ENCODE measurements at places on chromosomes 16 and 17. TPM values are rescaled to one million over a fixed set of nuclear protein-coding genes. Genes with fewer than 3 reads are reported as not detected.

The LLGL2 gene
- total RNA-seq: 201 TPM

The ZFPM1 gene
- total RNA-seq: 3.9 TPM

The USP43 gene
- 7.3 TPM for total RNA-seq

The CCL1 gene
- total RNA-seq: not detected

The CRHR1 gene
- 0.15 TPM for total RNA-seq

The KRTAP9-8 gene
- total RNA-seq: not detected

The CCL8 gene
- not detected for total RNA-seq

The LONP2 gene
- total RNA-seq: 22.9 TPM

The FOXJ1 gene
- total RNA-seq: 0.28 TPM

The PARD6A gene
- 10.8 TPM for total RNA-seq

The NLGN2 gene
- total RNA-seq: 33.6 TPM

DNA sequence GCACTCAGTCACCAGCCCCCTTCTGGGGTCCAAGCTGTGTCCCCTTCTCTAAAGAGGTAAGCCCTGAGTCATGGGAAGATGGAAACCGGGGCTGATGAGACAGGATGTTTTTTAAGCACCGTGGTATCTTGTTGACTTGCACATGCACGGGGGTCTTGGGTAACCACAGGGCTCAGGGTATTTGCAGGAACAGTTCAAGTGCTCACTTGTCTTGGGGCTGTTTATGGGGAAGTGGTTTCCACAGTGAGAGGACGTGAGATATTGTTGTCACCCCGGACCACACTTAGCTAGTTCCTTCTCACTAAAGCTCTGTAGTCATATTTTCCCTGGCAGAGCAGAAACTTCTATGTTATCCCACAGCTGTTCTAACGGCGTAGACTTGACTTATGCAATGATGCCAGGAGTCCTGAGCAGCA lies 7.7 kb downstream of the CCL3L1 start:
- no peak for DNase-seq

DNA sequence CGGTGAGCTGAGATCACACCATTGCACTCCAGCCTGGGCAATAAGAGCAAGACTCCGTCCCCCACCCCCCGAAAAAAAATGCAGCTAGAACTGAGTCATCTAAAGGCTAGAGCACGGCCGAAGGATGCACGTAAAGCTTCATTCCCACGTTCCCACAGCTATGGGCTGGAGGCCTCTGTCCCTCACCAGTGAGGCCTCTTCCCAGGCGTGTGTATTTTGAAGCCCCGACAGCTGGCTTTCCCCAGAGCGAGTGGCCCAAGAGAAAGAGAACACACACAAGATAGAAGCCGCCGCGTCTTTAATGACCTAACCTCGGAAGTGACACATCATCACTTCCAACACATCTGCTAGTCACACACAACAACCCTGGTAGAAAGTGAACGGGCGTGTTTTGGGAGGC lies 6.6 kb upstream of the KCTD5 start:
- no peak for DNase-seq

- no peak for DNase-seq
Observed at GRCh38 chr17:44557651-44558285, 484 bp downstream of the FZD2 start.

DNA sequence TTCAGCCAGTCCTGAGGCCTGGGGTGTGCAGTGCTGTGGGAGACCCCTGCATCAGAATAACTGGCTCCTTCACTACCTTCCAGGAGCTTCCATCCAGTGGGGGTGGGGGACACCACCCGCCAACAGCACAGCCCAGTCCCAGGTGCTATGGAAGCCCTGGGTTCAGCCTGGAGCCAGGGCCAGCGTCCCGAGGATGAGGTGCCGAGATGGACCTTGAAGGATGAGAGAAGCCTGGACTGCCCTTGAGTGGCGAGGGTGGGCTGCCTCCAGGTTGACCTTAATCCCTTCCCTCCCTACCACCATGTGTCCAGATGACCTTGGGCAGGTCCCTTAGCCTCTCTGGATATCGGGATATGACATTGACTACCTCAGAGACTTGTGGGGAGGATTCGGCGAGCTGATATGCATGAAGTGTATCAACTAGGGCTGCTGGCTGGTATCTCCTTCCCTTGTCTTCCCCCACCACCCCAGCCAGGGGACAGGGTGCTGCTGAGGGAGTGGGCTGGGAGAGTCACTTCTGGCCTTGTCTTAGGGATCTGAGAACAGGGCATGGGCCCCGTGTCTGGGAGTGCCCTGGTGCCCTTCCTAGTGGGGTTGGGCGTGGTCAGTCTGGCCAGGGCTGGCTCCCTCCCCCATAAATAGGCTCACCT lies 14.2 kb upstream of the LASP1NB start:
- no peak for DNase-seq

DNA sequence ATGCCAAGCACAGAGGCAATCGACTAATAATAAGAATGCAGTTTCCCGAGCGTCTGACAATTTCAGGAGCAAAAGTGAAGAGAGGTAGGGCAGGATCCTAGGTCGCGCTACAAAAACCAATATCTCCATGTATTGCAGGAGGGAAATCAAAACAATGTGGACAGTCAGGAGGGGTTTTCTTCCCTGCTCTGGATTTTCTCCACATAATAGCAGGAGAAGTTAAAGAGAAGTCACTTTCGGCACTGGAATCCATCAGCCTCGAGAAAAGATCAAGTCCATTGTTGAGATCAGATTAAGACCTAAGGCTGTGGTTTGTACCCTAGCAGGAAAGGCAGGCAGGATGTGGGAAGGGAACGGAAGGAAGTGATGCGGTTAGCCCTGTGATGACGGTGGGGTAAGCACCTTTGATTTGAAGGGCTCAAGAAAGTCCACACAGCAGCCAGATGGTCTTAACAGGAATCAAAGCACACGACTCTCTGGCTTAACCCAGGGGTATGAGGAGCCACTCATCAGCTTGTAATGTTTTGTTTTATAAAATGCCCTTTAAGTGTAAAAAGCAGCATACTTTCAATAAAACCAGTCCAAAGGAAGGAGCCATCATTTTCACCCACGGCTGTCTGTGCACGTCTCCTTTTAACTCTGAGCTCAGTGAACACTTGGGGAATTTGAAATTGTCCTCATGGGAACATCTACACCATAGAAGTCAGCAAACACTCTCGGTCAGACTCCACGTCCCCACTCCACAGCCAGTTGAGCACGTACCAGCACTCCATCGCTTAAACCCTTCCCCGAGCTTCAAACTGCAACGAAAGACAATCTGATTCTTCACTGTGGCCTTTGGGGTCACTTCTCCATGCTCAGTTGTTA lies 15.8 kb upstream of the AKTIP start:
- no peak for DNase-seq

- no peak for DNase-seq
Observed at GRCh38 chr16:67781565-67781921, 24.8 kb downstream of the RANBP10 start.

- DNase-seq: no peak
Observed at GRCh38 chr16:11224894-11225676, 30.9 kb downstream of the SOCS1 start.

DNA sequence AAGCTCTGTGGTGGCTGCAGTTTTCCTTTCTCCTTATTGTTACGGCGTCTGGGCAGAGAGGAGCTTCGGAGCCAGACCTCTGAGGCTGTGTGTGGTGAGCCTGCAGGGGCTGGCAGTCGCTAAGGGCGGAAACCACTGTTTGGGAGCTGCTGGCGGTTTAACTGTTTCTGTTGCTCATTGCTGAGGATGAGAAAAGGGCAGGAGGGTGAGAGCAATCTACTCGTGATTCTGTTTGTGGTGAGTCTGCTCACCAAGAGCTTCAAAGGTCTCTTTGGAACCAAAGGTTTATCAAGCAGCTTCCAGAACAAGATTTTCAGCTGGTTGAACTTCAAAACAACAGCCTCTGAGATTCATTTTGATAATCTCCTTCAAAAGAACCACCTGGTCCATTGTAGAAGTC lies 143.9 kb downstream of the ANKFN1 start:
- no peak for DNase-seq

- no peak for DNase-seq
Observed at GRCh38 chr17:835263-835662, 53.1 kb downstream of the MRM3 start.

GRCh38 chr16:10601444-10602408 lies 21.3 kb upstream of the EMP2 start:
- no peak for DNase-seq

- no peak for DNase-seq
Observed at GRCh38 chr17:32341141-32341856, 674 bp downstream of the C17orf75 start.

DNA sequence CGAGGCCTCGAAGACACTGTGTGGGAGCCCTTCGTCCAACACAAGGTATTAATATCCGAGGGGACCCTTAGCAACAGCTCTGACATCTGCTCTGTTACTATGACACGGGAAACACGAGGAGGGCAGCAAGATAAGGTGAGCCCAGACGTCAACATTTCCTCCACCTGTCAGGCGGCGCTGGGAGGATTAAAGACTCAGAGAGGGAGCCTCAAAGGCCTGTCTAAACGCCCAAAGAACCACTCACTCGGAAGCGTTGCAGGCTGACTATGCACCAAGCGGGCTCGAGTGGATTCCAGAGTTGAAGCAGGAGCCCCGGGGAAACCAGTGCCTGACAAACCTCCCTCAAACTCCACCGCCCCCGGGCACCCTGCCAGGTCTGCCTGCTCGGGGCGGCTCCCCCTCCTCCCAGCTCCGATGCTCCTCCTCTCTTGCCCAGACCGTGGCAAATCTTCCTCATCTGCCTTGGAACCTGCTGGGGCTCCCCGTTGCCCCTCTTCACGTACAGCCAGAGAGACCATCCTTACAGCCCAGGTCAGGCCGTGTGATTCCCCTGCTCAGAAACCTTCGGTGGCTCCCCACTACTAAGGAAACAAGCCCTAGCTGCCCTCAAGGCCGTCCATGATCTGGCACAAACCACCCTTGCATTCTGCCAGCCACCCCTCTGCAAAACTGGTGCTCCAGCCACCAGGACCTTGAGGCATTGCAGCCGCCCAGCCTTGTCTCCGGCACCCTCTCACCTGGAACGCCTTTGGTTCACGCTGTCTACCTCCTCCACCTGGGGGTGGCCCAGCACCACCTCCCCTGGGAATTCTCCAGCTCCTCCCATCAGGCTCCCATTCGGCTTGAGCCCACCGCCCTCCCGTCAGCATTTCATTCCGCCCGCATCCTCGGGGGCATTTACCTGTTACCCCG lies 16.2 kb downstream of the RPH3AL start:
- no peak for DNase-seq

GRCh38 chr17:13209081-13209480 lies 191.3 kb upstream of the ELAC2 start:
- DNase-seq: no peak

- no peak for DNase-seq
Observed at GRCh38 chr17:4453812-4454591, 20.3 kb downstream of the SPNS3 start.

DNA sequence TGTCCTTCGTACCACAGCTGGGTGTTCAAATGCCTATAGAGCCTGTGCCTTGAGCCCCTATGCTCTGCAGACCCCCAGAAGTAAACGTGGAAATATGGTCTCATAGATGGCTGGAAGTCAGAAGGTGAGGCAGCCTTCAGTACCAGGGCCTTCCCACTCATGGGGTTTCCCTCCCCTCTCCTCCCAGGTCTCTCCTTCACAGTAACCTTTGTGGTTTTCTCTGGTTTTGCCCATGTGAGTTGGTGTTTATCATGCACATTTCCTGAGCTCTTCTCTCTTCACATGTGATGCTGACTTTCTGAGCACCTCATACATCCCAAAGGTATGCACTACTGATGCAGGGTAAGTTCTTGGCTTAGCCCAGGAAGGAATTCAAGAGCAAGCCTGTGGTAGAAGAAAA lies 35.4 kb downstream of the TMEM114 start:
- DNase-seq: no peak

DNA sequence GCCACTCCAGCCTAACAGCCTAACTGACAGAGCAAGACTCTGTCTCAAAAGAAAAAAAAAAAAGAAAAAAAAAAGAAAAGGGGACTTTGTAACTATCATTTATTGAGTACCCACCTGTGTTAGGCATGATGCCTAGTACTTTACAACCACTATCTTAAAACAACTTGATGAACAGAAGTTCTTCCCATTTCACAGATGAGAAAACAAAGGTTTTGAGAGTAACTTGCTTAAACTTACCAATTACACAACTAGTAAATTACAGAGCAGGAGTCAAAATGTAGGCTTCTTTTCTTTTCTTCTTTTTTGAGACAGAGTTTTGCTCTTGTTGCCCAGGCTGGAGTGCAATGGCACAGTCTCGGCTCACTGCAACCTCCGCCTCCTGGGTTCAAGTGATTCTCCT lies 96.8 kb upstream of the CORO6 start:
- no peak for DNase-seq

DNA sequence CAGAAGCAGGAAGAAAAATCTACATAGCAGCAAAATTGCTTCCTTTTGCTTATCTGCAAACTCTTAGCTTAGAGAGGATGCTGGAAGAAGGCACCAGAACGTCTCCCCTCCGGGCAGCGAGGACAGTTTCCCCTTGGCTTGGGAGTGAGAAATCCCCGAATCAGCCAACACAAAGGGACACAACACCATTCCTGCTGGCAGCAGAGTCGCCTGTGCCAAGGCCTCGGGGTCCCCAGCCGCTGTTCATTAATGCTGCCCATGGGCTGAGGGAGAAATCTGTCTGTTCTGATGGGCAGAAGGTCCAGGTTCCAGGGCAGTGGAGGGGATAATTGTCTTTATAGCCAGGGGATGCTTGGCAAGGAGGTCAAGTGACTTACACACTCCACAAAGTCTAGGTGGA lies 38.0 kb downstream of the CACNG3 start:
- no peak for DNase-seq

- DNase-seq: no peak
Observed at GRCh38 chr17:55794725-55795482, 44.1 kb downstream of the PCTP start.

GRCh38 chr16:89801800-89802199 lies 14.6 kb downstream of the FANCA start:
- no peak for DNase-seq

- DNase-seq: no peak
Observed at GRCh38 chr16:65827231-65827630, 539.3 kb upstream of the CDH5 start.

GRCh38 chr16:86987746-86988670 lies 329.2 kb downstream of the C16orf95 start:
- DNase-seq: no peak

GRCh38 chr16:85674828-85675227 lies 13.9 kb downstream of the GINS2 start:
- DNase-seq: no peak

- DNase-seq: no peak
Observed at GRCh38 chr16:85403693-85404092, 209.4 kb upstream of the GSE1 start.

Measured in Panc1 (cell line).